ENCODE measurements at places on chromosomes 2 and 18.

DNA sequence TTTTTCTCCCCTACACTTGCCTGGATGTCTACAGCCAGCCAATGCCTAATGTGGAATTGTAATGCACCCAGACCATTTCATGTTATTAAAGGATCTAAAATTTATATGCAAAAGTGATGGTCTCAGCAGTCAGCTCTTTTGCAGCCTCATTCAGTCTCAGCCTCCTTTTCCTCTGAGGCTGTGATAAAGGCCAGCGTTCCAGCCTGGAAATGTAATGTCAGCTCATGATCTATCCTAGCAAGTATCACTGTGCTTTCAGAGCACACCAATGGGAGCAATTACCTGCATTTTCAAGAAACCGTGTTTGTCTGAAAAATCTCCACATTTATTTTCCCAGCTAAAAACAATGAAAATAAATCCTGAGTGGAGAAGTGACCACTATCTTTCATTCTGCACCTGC, 274.6 kb downstream of the CDH20 start:
- DNase-seq, result no peak

- no peak for DNase-seq
Measured at GRCh38 chr18:69186162-69186561, 214.5 kb upstream of the DOK6 start.

DNA sequence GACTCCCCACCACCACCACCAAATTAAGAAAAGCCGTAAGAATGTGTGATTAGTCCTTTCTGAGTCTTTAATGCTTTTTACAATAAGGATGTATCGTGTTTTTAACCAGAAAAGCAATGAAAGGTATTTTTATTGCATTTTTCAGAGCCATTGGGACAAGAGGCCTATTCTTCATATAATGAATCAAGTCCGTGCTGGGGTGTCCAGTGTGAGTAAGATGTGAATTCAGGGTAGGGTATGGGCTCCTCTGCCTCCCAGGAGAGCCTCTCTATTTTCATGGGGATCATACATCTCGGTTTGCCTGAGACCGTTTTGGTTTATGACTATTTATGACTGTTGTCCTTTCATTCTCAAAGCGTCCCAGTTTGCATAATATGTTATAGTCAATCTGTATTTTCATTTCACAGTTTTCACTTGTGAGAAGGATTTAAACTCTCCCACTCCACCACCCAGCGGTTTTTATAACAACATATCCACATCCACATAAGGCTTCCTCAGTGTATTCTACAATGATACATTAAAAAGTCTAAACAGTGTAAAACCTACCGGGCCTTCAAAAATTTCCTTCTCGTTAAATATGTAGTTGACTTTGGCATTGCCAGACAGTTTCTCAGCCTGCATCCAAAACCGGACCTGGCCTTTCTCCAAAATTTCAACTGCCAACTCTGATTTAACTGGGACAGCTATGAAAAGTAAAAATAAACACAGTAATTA, 80.8 kb upstream of the LPIN2 start:
- DNase-seq, result no peak

DNA sequence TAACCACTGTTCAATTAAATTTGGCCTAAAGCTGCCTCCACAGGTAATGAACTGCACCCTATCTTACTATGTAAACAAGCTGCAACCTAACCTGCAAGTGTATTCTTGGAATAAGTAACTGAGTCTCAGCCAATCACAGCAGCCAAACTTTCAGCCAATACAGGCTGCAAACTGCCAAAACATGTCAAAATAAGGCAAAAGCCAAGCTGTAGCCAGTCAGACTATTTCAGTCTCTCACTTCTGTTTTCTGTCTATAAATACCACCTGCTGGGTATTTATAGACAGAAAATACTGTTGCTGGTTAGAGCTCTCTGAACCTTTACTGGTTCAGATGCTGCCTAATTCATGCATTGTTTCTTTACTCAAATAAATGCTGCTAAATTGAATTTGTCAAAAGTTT, 14.3 kb downstream of the C2orf76 start:
- no peak for DNase-seq

- DNase-seq, result no peak
Measured at GRCh38 chr18:9691235-9691634, 16.9 kb upstream of the RAB31 start.

DNA sequence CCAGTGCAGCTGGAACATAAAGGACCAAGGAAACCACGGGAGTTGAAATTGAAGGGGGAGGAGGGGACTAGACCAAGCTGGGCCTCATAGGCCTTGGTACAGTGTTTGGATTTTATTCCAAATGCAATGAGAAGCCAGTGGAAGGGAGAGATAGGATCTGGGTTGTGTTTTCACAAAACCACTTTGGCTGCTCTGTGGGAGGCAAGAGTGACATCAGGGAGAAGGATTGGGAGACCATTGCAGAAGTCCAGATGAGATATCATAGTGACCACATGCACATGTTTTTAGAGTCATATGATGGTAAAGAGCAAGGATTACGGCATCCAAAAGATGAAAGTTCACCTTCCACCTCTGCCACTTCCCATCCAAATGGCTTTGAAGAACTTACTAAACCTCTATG, 210.2 kb downstream of the PAX3 start:
- DNase-seq, result no peak

Data from H9 (cell line).